NCI-H1105 (cell line): ENCODE measurements at places on chromosomes 6 and 20.

GRCh38 chr6:53587291-53587690, 42.4 kb upstream of the GCLC start:
- DNase-seq = no peak

- DNase-seq = no peak
Measured at GRCh38 chr20:7710440-7710839, 229.8 kb downstream of the HAO1 start.

- DNase-seq = no peak
Measured at GRCh38 chr6:89385156-89385667, 26.9 kb downstream of the RRAGD start.

DNA sequence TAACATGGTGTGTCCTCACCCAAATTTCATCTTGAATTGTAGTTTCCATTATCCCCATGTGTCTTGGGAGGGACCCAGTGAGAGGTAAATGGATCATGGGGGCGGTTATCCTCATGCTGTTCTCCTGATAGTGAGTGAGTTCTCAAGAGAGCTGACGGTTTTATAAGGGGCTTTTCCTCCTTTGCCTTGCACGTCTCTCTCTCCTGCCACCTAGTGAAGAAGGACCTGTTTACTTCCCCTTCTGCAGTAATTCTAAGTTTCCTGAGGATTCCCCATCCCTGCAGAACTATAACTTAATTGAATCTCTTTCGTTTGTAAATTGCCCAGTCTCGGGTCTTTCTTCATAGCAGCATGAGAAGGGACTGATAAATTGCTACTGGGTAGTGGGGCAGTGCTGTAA, 789.3 kb downstream of the FRK start:
- peak; percentile 56 for DNase-seq

GRCh38 chr6:97060254-97060653, 135.7 kb downstream of the KLHL32 start:
- DNase-seq = no peak

DNA sequence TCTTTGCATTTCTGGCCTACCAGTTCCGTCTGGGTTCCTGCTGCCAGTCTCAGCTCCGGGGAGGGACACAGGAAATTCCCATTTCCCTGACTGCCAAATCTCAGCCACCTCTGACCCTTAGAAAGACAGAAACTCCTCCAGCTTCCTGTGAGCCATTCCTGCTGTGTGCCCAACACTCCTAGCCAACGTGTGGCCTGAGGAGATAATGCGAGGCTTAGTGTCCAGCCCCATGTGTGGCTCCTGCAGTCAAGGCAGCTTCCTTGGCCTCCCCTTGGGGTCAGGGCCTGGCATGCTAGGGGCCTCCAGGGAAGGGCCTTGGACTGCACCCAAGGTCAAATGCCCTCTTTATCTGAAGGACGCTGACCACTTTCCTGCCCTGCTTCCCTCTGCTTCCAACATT, 45.1 kb downstream of the MAFB start:
- DNase-seq = no peak

- no peak for DNase-seq
Measured at GRCh38 chr20:59326188-59326587, 25.8 kb downstream of the EDN3 start.

DNA sequence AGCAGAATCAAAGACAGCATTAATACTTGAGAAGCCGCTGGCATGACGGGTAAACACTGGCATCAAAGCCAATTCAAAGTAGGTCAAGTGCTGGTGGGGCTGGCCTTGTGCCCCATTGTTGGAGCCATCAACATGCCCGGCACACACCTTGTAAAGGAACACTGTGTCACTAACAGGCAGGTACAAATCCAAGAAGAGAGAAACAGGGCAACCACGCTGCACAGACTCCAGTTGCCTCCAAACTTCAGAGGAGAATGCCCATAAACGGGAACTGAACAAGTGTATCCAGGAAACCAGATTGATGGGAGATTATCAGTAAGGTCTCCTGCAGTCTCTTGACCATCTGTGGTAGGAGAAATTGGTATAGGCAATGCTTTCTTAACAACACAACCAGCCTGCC, 127.0 kb upstream of the STXBP5 start:
- DNase-seq = no peak

- DNase-seq = no peak
Measured at GRCh38 chr6:82624251-82624650, 260.6 kb downstream of the TPBG start.

GRCh38 chr6:72287801-72288200, 334.1 kb upstream of the KCNQ5 start:
- DNase-seq = no peak

- no peak for DNase-seq
Measured at GRCh38 chr20:21105429-21106170, 558 bp downstream of the LINC00237 start.

- no peak for DNase-seq
Measured at GRCh38 chr20:56522311-56522710, 2.2 kb upstream of the FAM209A start.

DNA sequence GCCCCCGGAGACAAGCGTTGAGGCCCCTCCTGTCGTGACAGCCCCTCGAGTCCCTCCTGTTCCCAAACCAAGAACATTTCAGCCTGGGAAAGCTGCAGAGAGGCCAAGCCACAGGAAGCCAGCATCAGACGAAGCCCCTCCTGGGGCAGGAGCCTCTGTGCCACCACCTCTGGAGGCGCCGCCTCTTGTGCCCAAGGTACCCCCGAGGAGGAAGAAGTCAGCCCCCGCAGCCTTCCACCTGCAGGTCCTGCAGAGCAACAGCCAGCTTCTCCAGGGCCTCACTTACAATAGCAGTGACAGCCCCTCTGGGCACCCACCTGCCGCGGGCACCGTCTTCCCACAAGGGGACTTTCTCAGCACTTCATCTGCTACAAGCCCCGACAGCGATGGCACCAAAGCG, 72.4 kb downstream of the SERAC1 start:
- DNase-seq = no peak

- no peak for DNase-seq
Measured at GRCh38 chr20:5495939-5496338, 179.2 kb upstream of the PROKR2 start.

GRCh38 chr6:44219053-44219814, 2.5 kb downstream of the MYMX start:
- DNase-seq = peak; percentile 68

GRCh38 chr6:8268156-8268555, 165.8 kb upstream of the EEF1E1 start:
- DNase-seq = no peak

- no peak for DNase-seq
Measured at GRCh38 chr20:36092398-36093024, 62.0 kb upstream of the EPB41L1 start.

DNA sequence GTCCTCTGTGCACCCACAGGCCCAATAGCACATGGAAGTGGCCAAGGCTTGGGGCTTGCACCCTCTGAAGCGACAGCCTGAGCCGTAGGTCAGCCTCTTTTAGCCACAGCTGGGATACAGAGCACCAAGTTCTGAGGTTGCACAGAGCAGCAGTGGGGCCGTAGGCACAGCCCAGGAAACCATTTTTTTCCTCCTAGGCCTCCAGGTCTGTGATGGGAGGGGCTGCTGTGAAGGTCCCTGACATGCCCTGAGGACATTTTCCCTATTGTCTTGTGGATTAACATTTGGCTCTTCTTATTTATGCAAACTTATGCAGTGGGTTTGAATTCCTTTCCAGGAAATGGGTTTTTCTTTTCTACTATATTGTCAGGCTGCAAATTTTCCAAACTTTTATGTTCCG, 878.7 kb upstream of the MAN1A1 start:
- DNase-seq = no peak

DNA sequence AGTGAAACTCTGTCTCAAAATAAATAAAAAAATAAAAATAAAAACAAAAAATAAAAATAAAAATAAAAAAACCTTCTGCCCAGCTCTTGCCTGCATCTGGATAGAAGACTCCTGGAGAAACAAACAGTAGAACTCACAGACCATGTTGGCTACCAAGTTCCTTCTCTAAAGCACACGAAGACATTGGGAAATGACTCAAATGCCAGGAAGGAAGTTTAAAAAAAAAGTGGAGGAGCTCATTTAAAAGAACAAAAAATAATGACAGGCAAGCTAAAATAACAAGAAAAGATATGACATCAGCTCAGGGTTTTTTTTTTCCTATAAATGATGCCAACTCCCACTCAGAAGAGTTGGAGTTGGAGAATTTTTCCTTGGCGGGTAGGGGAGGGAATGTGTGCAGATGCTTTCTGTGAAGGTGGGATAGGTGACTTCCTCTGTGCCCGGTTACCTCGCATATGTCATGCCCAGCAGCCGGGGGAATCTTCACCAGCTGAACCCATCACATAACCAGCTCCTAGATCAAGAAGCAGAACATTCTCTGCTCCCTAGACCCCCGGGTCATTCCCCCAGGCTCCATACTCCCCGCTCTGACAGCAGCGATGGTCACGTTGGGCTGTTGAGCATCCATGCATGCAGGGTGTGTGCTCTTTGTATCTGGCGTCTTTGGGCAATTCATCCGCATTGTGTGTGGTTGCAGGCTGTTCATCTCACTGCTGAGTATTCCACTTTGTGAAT, 17.3 kb upstream of the CD93 start:
- DNase-seq = no peak

GRCh38 chr20:53399592-53400335, 193.9 kb downstream of the ZNF217 start:
- peak; percentile 6 for DNase-seq

- no peak for DNase-seq
Measured at GRCh38 chr6:34876472-34876871, 11.4 kb downstream of the TAF11 start.

- DNase-seq = no peak
Measured at GRCh38 chr6:148652205-148652604, 94.6 kb upstream of the UST start.

GRCh38 chr6:5126214-5126613, 41.1 kb downstream of the PPP1R3G start:
- no peak for DNase-seq

DNA sequence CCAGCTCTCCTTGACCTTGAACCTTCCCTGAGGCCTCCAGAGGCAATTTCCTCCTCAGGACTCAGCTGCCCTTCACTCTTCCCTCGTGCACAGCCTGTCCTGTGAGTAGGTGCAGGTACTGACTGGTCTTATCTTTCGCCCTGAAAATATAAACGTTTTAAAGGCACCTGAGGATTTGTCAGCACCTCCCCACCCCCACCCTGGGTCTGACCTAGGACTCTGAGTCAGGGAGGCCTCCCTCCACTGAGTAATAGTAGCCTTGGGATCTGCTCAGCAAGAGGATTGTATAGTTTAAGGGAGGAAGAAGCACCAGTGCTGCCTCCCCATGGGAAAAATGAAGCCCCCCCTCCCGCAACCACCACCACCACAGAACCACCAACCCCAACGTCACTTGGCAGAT, 54.6 kb downstream of the PPARD start:
- no peak for DNase-seq

DNA sequence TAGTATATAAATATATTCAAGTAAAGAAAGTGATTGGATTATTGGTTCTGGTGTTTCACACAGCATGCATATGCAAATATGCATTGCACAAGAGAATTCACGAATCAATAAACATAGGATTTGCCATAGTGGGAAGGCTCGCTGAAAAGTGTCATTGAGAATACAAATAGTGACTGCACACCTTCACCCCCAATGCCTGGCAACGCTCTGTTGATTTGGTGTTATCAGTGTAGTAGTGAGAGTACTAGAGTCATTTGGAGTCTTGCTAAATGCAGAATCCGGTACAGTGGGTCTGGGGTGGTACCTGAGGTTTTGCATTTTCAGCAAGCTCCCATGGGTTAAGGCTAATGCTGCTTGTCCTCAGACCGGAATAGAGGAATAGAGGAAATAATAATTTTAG, 49.7 kb upstream of the NAA20 start:
- DNase-seq = no peak

- no peak for DNase-seq
Measured at GRCh38 chr6:130259557-130259956, 36.8 kb upstream of the SAMD3 start.

DNA sequence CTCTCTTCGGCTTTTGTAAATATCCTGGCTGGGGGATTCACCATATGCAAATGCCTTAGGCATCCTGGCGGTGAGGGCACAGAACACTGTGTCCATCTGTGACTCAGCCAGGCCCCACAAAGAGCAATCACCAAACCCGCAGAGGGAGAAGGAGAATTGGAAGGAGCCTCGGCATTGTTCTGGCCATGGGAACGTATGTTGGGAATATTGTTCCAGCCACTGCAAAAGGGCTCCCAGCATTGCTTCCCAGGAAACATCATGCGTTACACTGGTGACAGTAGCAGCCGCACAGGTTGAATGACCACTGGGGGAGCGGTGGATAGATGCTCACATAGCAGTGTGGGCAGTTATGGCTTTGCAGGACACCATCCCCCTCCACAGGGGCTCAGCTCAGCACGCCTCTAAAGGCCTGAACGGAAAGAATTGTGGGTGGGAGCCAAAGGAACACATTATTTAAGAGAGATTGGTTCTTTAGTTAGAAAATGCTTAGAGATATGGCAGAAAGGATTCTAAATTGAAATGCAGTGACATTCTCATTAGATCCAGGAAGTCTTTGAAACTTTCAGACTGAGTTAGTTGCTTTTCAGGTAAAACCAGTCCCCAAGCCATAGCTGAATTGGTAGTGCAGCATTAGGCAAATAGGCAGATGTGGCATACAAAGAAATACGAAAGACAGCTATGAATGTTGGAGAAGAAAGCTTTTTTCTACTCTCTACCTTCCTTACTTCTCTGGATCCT, 104.3 kb downstream of the RNF144B start:
- no peak for DNase-seq

DNA sequence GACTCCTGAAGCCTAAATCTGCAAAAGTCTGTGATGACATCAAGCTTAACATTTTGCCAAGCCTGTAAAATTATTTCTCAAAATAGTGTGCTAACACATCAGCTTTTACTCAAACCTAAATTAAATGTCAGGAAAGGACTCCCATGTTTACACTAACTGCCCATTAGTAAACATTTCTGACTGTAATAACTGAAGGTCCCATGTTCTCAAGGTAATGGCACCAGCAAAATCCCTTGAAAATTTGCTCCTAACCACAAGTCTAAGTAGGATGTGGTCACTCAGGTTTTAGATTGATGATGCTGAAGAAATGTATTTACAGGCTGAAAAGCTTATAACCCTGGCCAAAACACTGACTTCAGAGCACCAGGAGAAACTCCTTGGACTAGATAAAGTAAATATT, 33.0 kb downstream of the BACH2 start:
- no peak for DNase-seq

GRCh38 chr20:64069614-64070243, 6.7 kb downstream of the TCEA2 start:
- no peak for DNase-seq

DNA sequence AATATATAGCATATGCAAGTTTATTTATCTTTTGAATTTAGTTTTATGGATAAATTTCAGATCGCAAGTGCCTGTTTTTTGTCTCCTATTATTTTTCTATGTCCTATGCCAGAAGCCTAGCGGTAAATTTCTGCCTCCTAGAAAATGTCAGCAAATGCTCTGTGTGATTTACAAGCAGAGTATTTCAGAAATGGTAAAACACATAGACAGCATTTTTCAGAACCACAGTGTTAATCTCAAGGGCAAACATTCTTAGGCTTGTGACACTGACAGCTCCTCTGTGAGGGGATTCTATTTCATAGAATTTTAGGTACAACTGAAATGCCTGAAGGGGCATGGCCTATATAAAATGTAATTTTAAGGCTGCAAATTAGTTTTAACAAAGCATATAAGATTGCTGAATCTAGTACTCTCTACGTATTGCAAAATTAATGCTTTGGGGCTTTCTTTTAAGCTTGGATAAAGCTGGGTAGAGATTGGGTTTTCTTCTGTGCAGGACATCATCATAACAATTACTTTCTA, 89.9 kb upstream of the PTCHD4 start:
- DNase-seq = no peak
